ENCODE measurements at places on chromosomes 5 and 9.

DNA sequence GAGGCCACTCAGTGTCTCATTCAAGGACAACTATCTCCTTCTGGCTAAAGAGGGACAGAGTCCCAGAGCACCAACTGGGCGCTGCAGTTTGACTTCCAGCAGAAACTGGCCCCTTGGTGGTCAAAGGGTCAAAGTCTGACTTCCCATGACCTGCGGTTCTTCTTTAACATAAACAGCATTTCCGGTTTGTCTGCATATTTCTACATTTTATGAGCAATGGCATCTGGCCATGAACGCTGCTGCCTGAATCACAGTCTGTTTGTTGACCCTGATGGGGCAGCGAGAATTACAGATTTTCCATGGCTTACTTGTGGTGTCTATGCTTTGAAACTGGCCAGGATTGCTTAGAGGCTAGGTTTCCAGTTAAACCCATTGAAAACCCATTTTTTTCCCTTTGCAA is 1.3 kb downstream of the TNFSF15 start:
- no peaks in the 10 kb centered on the region for H3K36me3 ChIP-seq
- peaks cover 27% of the 10 kb centered on the region for H3K4me1 ChIP-seq
- no peak overlapping the region for H3K27ac ChIP-seq
- DNase-seq: no peak
- no peaks in the 10 kb centered on the region for H3K27me3 ChIP-seq

GRCh38 chr5:92652756-92653155 is 928.3 kb downstream of the NR2F1-AS1 start:
- no peak overlapping the region for H3K4me3 ChIP-seq
- no peak for DNase-seq
- no peak overlapping the region for H3K27ac ChIP-seq

GRCh38 chr9:33468797-33469621 is 4.7 kb downstream of the NOL6 start:
- peaks cover 69% of the 10 kb centered on the region for H3K36me3 ChIP-seq
- H3K27ac ChIP-seq: no peak overlapping the region
- no peaks in the 10 kb centered on the region for H3K27me3 ChIP-seq
- no peak for DNase-seq
- H3K4me3 ChIP-seq: no peak overlapping the region
- peaks cover 58% of the 10 kb centered on the region for H3K4me1 ChIP-seq

DNA sequence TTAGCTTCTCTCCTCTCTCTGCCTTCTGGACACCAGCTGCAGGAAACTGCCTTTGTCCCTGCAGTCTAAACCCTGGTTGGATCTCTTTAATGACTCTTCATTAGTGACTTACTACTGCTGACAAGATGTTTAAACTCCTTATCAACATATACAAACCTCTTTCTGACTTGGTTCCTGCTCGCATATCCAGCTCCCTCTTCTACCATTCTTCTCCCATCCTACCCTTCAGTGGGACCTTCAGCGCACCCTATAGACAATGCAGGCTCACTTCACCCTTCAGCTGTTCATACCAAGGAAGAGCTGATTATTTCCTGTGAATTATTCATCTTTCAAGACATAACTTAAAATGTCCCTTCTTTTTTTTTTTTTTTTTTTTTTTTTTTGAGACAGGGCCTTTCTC is 436.5 kb downstream of the KIAA0825 start:
- no peaks in the 10 kb centered on the region for H3K36me3 ChIP-seq
- no peaks in the 10 kb centered on the region for H3K4me1 ChIP-seq
- H3K4me3 ChIP-seq: no peak overlapping the region
- no peak overlapping the region for H3K27ac ChIP-seq
- no peaks in the 10 kb centered on the region for H3K27me3 ChIP-seq

DNA sequence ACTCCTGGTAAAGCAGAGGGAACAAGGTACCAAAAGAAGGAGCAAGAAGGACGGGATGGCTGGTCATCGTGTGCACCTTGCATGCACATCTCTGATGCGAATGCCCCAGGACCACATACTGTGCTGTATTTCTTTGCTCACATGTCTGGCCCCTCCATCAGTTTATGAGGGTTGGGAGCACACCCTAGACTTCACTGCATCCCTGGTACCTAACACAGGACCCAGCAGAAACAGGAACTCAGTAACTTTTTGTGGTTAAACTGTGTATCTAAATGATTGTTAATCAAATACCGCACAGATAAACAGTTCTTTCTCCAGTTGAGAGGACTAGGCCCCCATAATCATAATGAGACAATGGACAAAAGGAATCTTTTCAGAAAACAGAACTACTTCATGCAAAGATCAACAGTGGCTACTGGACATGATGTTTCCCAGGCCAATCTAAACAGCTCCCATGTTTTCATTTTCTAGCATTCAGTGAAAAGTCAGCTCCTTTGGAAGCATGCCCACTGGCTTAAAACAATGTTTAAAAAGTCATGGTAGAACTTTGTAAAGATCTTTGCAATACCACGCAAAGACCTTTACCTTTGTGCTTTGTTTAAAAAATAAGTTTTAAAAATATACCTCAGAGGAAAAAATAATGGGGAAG is 55.5 kb upstream of the IFNK start:
- no peaks in the 10 kb centered on the region for H3K27me3 ChIP-seq
- peaks cover 8% of the 10 kb centered on the region for H3K4me1 ChIP-seq
- no peak overlapping the region for H3K27ac ChIP-seq
- no peaks in the 10 kb centered on the region for H3K36me3 ChIP-seq
- H3K4me3 ChIP-seq: no peak overlapping the region
- no peak for DNase-seq

GRCh38 chr5:132896685-132897084 is 23.2 kb downstream of the LEAP2 start:
- H3K4me1 ChIP-seq: no peaks in the 10 kb centered on the region
- DNase-seq: no peak
- H3K27me3 ChIP-seq: no peaks in the 10 kb centered on the region

- no peaks in the 10 kb centered on the region for H3K4me1 ChIP-seq
- H3K27me3 ChIP-seq: no peaks in the 10 kb centered on the region
- no peaks in the 10 kb centered on the region for H3K36me3 ChIP-seq
- DNase-seq: no peak
These were observed 29.6 kb upstream of the BOD1 start for GRCh38 chr5:173645890-173646574.

DNA sequence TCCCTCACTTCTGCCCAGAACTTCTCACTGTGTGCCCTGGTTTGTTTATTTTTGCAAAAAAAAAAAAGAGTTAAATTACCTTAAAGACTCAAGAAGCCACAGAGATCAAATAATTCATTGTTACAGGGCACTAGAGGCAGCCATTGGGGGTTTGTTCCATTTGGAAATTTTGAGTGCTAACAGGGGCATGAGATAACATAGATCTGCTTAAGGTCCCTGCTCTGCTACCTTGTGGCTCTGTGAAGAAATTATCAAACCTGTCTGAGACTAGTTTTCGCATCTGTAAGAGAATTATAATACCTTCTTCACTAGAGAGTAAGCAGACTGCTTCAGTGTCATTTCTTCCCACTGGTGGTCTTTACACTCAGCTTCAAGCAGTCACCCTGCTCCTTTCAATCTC is 394 bp downstream of the TLR4 start:
- H3K36me3 ChIP-seq: no peaks in the 10 kb centered on the region
- peak overlapping the region; percentile 62 for H3K27ac ChIP-seq
- H3K4me3 ChIP-seq: peak overlapping the region; percentile 57
- no peaks in the 10 kb centered on the region for H3K4me1 ChIP-seq
- no peak for DNase-seq

DNA sequence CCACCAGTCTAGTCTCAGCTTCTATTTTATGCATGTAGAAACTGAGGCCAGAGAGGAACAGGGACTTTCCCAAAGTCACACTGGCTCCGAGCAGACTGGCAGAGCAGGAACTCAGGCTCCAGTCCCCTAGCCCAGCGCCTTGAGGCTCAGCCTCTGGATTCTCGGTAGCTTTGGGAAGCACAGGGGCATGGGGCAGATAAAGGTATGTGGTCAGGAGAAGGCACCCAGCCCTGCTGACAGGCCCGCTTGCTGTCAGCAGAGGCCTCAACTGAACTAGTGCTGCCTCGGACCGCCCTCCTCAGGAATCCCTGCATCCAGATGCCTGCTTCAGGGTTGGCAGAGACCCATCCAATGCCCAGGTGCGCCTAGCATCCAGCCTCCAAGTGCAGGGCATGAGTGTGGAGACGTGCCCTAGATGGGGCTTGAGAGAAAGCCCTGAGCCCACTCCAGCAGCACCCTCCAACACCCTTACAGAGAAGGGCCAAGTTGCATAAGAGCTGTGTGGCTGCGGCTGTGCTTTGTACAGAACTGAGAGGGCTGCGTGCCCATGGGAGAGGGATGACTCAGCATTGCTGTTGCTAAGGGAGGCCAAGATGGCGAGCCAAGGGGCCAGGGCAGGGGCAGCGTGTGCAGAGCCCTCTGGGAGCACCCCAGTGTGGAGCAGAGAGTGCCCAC is 168.6 kb downstream of the MACROH2A1 start:
- H3K4me3 ChIP-seq: no peak overlapping the region
- no peak for DNase-seq
- no peaks in the 10 kb centered on the region for H3K27me3 ChIP-seq
- H3K27ac ChIP-seq: peak overlapping the region; percentile 86
- no peaks in the 10 kb centered on the region for H3K36me3 ChIP-seq

- DNase-seq: no peak
- no peak overlapping the region for H3K4me3 ChIP-seq
- no peaks in the 10 kb centered on the region for H3K27me3 ChIP-seq
These were observed 47.7 kb upstream of the GARNL3 start for GRCh38 chr9:127216888-127217217.

DNA sequence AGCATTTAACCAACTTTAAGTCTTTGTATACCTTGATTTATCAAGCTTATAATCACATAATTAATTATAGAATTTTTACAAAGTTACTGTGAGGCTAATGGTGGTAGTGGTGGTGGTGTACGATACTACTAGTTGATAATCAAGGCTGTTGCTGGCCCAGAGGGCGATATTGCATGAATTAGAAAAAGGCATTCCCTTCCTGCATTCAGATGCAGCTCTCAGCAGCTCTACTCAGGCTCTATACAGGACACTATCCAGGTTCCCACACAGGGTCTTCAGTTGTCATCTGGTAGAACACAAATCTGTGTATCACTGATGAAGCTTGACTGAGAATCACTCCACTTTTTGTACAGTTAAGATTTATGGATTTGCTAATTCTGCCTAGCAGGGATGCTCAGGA is 562.8 kb upstream of the C9orf72 start:
- no peaks in the 10 kb centered on the region for H3K36me3 ChIP-seq
- no peak overlapping the region for H3K27ac ChIP-seq
- H3K27me3 ChIP-seq: no peaks in the 10 kb centered on the region

GRCh38 chr5:95781101-95781583 is 41.4 kb downstream of the GLRX start:
- peak overlapping the region; percentile 1 for H3K4me3 ChIP-seq
- peak overlapping the region; percentile 71 for H3K27ac ChIP-seq
- H3K4me1 ChIP-seq: peaks cover 23% of the 10 kb centered on the region
- no peaks in the 10 kb centered on the region for H3K36me3 ChIP-seq
- H3K27me3 ChIP-seq: no peaks in the 10 kb centered on the region

DNA sequence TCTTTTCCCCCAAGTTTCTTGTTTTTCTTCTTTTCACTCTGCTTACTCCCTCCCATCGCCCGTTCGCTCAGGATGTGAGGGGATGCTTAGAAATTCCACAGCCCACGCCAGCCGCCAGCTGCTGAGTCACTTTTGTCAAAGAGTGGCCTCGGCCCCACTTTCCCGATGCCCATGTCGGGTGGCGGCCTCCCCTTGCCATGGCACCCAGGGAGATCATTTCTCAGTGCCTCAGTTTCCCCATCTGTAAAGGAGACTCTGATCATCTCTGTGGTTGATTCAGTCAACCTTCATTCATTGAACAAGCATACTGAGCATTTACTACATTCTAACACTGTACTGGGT is 353 bp upstream of the PDGFRB start:
- H3K27me3 ChIP-seq: peaks cover 56% of the 10 kb centered on the region
- peaks cover 6% of the 10 kb centered on the region for H3K4me1 ChIP-seq
- DNase-seq: no peak
- peak overlapping the region; percentile 87 for H3K27ac ChIP-seq
- H3K36me3 ChIP-seq: no peaks in the 10 kb centered on the region
- peak overlapping the region; percentile 66 for H3K4me3 ChIP-seq

GRCh38 chr9:89426384-89426961 is 71.4 kb downstream of the SEMA4D start:
- H3K27ac ChIP-seq: peak overlapping the region; percentile 13
- H3K27me3 ChIP-seq: no peaks in the 10 kb centered on the region
- no peak for DNase-seq
- H3K4me3 ChIP-seq: no peak overlapping the region
- no peaks in the 10 kb centered on the region for H3K36me3 ChIP-seq

- DNase-seq: no peak
- H3K27me3 ChIP-seq: no peaks in the 10 kb centered on the region
- no peak overlapping the region for H3K4me3 ChIP-seq
- no peaks in the 10 kb centered on the region for H3K36me3 ChIP-seq
These were observed 57.3 kb downstream of the ARSB start for GRCh38 chr5:78927657-78928282.

DNA sequence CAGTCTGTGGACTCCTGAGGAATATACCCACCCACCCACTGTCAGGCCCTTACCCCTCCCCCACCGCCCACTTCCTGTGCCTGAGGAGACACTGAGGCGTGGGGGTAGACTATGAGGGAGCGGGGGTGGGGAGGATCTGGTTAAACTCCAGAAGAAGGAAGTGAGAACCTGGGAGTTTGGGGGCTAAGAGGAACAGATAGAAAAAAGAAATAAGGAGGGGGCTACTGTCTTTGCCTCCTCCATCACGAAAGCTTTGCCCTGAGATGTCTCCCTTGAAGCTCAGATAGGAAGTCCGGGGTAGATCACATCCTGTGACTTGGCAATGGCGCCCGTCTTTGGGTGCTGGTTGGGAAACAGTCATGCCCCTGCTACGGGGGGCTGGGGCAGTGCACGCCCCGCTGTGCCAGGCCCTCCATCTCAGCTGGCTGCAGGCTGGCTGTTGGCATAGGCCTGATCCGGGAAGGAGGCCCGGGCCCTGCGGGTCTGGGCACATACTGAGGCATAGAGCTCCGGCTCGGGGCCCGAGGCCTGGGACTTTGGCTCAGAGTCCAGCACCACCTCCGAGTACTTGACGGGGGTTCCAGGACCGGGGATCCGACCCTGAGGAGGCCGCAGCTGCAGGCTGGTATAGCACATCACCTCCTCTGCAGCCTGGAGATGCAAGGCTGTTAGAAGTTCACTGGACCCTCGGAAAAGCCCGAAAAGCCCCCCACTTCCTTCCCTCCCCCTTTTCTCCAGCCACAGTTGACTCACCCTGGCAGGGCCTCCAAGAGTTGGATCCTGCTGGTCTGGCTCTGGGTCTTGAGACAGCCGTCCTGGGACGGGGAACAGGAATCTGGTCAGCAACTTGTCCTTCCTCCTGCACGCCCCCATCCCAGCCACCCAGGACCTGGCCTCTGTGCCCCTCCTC is 1.0 kb downstream of the SIT1 start:
- H3K27ac ChIP-seq: peak overlapping the region; percentile 3
- H3K27me3 ChIP-seq: no peaks in the 10 kb centered on the region
- H3K36me3 ChIP-seq: no peaks in the 10 kb centered on the region
- H3K4me1 ChIP-seq: peaks cover 8% of the 10 kb centered on the region

- no peak overlapping the region for H3K4me3 ChIP-seq
- H3K36me3 ChIP-seq: no peaks in the 10 kb centered on the region
- DNase-seq: no peak
- no peaks in the 10 kb centered on the region for H3K27me3 ChIP-seq
These were observed 152.5 kb downstream of the RNF180 start for GRCh38 chr5:64318175-64318574.

- no peaks in the 10 kb centered on the region for H3K4me1 ChIP-seq
- H3K36me3 ChIP-seq: no peaks in the 10 kb centered on the region
- H3K27me3 ChIP-seq: no peaks in the 10 kb centered on the region
- DNase-seq: no peak
- H3K4me3 ChIP-seq: no peak overlapping the region
These were observed 81.5 kb upstream of the CHD1 start for GRCh38 chr5:99010294-99010693.

- H3K4me1 ChIP-seq: no peaks in the 10 kb centered on the region
- H3K27me3 ChIP-seq: no peaks in the 10 kb centered on the region
- no peak overlapping the region for H3K27ac ChIP-seq
These were observed 60.4 kb upstream of the CAST start for GRCh38 chr5:96601715-96602244.

Measured in esophagus squamous epithelium (tissue), 5 donors.